ENCODE measurements at places on chromosomes 7 and 10.
A peak's percentile ranks its signal among the peaks of the same experiment; 100 is the strongest.

DNA sequence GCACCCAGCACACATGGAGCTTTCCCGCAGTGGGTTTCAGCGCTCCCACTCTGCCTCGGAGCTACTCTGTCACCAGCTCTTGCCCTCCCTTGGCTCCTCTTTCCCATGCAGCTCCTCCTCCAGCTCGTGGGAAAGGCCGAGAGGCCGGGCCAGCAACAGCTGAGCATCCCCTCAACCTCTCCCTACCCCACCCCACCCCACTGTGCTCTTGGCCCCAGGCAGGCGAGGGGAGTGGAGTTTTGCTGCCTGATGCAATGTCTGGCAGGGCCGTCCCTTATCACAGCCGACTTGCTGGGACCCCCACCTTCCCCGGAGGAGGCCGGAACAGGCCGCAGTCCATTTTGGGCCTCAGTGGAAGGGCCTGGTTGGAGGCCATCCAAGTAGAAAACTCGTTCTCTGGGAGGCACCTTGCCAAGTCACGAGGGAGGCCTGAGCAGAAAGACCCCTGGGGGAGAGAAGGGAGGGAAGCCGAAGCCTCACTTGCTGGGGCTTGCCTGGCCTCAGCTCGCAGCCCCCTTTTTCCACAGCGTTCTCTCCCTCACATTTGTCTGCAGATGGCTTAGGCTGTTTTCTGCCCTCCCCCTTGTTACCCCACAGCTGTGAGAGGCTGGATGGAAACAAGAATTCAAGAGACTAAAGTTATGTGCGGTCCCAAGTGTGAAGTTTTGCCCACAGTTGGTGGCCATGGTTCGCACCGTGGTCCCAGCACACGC, 35.3 kb downstream of the CHST3 start:
- DNase-seq = no peak

DNA sequence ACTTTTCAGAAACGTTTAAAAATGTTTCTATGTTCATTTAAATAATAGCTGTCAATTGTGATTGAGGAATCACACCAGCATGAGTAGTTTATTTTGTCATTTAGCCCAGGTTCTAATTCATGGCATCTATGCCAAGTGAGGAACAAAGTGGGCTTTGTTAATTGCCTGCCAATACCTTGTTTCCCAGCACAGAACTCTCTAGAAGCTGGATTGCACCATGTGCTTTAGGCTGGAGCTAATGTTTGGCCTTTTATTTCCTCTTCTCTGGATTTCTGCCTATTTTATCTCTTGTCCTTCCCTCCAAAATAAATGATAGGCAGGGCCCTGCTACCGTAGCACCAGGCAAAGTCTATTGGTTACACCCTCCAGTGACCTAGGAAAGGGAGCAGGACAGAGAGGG, 109.9 kb upstream of the ITGB1 start:
- DNase-seq = no peak

- DNase-seq = no peak
Observed at GRCh38 chr10:59303018-59303417, 59.3 kb downstream of the FAM13C start.

- DNase-seq = no peak
Observed at GRCh38 chr7:151063212-151063561, 3.8 kb downstream of the SLC4A2 start.

GRCh38 chr7:79060498-79060897, 393.0 kb downstream of the MAGI2 start:
- peak; percentile 39 for DNase-seq

GRCh38 chr7:131081308-131081707, 246.4 kb upstream of the MKLN1 start:
- DNase-seq = no peak

DNA sequence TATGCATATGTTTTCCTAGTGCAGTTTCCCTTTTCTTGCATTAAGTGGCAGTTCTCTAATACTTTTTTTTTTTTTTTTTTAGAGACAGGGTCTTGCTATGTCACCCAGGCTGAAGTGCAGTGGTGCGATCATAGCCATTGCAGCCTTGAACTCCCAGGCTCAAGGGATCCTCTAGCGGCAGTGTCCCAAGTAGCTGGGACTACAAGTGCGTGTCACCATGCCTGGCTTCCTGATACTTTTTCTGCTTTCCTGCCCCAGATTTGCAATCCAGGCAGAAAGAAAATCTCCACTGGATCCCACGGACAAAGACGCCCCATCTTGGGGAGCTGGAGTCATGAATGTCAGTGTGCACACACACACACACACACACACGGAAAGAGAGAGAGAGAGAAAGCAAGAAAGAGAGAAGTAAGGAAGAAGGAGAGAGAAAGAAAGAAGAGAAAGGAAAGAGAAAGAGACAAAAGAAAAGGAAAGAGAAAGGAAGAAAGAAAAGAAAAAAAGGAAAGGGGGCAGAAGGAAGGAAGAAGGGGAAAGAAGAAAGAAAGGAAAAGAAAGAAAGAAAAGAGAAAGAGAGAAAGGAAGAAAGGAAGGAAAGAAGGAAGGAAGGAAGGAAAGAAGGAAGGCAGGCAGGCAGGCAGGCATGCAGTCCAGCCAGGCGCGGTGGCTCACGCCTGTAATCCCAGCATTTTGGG, 37.5 kb upstream of the OCM2 start:
- no peak for DNase-seq

DNA sequence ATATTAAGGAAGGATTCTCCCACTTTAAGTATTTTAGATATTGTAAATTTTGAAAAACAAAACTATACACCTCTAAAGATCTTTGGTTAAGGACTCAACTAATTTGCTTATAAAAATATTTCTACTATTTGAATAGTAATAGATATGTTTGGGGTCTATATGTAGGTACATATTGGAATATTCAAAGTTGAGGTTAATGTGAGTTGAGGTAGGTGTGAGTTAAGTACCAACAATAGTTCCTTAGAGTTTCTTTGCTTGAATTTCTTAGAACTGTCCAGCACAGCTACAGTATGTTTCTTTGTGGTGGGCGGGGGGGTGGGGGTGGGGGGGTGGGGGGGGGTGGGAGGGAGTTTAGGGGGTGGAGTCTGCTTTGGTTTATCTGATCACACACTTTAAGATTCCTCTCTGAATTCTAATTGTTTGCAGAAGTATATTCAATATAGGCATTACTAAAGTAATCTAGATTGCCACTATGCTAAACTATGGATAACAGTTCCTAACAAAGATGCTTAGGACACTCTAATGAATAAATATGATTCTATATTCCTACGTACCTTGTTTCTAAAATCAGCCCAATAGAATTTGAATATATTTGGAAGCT, 2.1 kb downstream of the GRM3 start:
- no peak for DNase-seq

- no peak for DNase-seq
Observed at GRCh38 chr10:99233000-99233688, 2.5 kb downstream of the HPSE2 start.

All from common myeloid progenitor, CD34-positive (primary cell).